Osteoblast (primary cell): ENCODE measurements at places on chromosomes 4 and X. TPM values are rescaled to one million over a fixed set of nuclear protein-coding genes. Genes with fewer than 3 reads are reported as not detected.

Gene SLC25A53
- total RNA-seq: 7.6 and 8.5 TPM in 2 replicates

Gene NPNT
- total RNA-seq: 0.36 and 0.59 TPM in 2 replicates

Gene ZDHHC9
- total RNA-seq: 28.2 and 33.0 TPM in 2 replicates

Gene TEX13D
- total RNA-seq: not detected in 2 replicates

Gene IQCM
- total RNA-seq: not detected in 2 replicates

DNA sequence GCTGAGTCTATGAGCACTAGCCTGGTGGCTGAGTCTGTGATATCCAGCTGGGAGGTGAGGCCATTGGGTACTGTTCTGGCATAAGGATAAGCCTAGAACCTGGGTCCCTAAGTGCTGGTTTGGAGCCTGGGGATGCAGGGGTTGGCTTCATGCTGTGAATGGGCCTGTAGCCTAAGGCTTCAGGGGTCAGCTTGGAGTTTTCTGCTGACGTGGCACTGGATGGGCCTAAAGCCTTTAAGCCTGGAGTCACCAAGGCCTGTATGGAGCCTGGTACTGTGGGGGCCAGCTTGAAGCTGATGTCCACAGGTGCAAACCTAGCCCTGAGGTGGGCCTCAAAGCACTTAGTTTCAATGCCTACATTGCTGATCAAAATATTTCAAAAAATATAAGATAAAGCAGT is 979.6 kb upstream of the POU3F4 start:
- no peak for DNase-seq

DNA sequence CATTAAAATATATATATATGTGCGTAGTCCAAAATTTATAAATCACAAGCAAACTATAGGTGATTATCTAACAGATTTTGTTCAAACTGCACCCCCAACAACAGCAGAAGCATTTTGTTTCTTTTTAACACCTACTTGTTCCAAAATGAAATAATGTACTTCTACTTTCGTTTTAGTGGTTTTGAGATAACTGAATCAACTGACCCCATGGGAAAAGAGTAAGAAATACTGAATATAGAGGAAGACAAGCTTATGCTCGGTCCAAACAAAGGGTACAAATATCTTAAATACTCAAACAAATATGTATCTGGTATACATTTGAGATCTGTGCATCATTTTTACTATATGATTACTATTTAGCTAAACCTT is 22.4 kb downstream of the MAP7D3 start:
- DNase-seq: no peak

DNA sequence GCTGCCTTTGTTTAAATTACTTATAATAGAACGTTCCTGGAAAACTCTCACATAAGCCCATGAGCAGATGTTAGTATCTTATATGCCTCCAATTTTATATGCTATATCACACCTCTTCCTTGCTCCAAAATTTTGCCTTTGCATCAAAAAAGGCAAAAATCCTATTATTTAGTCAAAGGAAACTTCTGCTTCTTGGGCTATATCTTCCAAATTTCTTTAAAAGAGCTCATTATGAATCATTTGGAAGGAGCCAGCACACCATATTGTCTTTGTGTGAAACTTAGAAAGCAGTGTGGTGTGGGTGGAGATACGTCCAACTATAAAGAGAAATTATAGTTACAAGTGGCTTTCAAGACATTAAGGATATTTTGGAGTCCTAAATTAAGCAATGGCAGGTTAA is 35.7 kb downstream of the NHS start:
- no peak for DNase-seq

DNA sequence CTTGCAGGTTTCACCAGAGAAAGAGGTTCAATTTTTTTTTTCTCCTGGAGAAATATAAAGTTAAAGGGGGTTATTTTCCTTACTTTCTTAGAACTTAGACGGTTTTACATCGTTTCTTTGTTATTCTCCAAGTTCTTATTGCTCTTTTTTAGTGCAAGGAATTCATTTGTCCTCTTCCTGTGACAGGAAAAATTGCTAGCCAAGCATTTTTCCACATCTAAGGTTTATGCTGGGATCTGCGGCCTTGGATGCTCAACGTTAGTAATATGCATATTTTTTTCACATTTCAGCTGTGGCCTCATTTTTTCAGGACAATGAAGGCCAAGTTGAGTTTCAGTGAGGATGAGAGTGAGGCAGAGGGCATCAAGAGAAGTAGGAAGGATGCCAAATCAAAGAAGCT is 948.9 kb downstream of the PCDH19 start:
- DNase-seq: no peak

DNA sequence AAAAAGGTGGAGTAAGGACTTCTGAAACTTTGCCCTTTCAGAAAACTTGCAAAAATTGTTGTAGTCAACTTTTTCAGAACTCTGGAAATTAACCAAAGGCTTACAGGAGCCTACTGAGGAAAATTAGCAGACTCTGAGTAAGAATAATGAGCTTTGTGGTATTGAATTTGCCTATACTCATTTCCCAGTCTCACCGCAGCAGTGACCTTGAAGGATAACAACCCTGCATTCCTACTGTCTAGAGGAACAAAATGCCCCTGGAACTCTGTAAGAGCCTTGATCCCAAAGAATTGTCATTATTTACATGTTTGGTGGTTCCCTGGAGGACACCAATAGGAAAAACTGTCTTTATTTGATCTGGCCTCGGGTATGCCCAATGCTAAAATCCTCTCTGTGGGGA is 57.9 kb downstream of the MND1 start:
- DNase-seq: no peak

GRCh38 chrX:17046478-17047097 is 100.1 kb downstream of the REPS2 start:
- DNase-seq: peak; percentile 69

- DNase-seq: peak; percentile 75
Measured at GRCh38 chr4:112766422-112766821, 129.5 kb downstream of the LARP7 start.

GRCh38 chr4:177315767-177316464 is 6.2 kb downstream of the NEIL3 start:
- no peak for DNase-seq

DNA sequence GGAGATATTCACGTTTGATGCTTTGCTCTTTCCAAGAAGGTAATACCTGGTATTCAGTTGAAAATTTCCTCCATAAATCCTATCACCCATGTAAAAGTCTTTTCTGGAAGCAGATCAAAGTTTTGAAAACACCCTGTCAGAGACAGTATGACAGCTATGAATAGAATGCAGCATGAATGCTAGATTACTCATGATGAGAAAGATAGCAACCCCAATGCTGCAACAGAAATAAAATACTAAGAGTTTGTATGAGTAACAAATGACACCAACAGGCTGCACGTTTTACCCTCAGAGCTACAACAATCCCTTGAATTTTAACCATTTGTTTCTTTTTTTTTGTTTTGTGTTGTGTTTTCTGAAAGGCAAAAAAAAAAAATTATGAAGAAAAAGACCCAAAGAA is 108.6 kb downstream of the ARHGAP6 start:
- DNase-seq: peak; percentile 81

- peak; percentile 78 for DNase-seq
Measured at GRCh38 chr4:22179124-22179874, 230.7 kb upstream of the KCNIP4 start.
